ENCODE measurements at places on chromosomes 4 and X.

DNA sequence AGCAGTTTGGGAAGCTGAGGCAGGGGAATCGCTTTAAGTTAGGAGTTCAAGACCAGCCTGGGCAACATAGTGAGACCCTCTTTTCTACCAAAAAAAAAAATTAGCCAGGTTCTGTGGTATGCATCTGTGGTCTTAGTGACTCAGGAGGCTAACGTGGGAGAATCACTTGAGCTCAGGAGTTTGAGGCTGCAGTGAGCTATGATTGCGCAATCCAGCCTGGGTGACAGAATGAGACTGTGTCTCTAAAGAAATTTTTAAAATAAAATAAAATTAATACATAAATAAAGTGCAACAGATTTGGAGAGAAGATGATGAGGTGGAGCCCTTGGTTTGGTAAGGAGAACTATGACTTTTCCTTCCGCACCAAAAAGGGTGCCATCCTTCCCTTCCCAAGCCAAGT is 436.9 kb downstream of the NLGN4X start:
- no peak for DNase-seq

GRCh38 chrX:119871245-119871598 is 311 bp downstream of the RNF113A start:
- no peak for DNase-seq

- DNase-seq = no peak
Measured at GRCh38 chr4:137451172-137451825, 81.0 kb downstream of the PCDH18 start.

GRCh38 chr4:147207911-147208310 is 262.2 kb upstream of the TTC29 start:
- DNase-seq = no peak

GRCh38 chr4:102871772-102872171 is 3.0 kb downstream of the CISD2 start:
- peak; percentile 29 for DNase-seq

DNA sequence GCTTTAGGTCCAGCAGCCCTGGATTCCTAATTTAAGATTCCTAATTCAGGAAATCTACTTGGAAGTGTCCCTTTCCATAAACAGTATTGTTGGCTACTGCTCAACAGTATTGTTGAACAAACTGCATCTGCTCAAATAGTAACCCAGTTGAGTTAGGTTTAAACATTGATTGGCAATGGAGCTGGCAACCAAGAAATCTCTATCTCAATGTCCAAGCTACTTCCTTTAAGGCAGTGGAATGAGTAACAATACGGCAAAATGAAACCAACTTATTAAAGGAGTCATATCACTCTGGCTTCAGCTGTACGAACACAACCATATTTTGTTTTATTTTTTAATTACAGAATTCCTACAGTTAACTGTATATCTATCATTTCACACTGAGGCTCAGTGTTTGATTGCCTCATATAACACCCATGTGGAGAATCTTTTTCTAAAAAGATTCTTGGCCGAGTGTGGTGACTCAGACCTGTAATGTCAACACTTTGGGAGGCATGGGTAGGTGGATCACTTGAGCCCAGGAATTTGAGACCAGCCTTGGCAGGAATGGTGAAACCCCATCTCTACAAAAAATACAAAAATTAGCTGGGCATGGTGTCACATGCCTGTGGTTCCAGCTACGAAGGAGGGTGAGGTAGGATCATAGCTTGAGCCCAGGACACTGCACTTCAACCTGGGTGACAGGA is 71.7 kb upstream of the IL13RA1 start:
- no peak for DNase-seq

Measured in hematopoietic multipotent progenitor cell (in vitro differentiated cells).